ENCODE measurements at places on chromosomes 11 and 22. TPM values are rescaled to one million over a fixed set of nuclear protein-coding genes. Genes with fewer than 3 reads are reported as not detected.

The SSTR3 gene
- total RNA-seq = not detected

The CHST1 gene
- total RNA-seq = 19.0 TPM

The MRGPRX4 gene
- not detected for total RNA-seq

The INCENP gene
- 24.9 TPM for total RNA-seq

The STK33 gene
- 0.19 TPM for total RNA-seq

The CARD18 gene
- not detected for total RNA-seq

The RAG2 gene
- total RNA-seq = not detected
